Stomach (tissue), 19 donors: ENCODE measurements at places on chromosomes 16 and 17.

- DNase-seq, result no peak
These were observed 5.6 kb downstream of the CDK10 start for GRCh38 chr16:89691986-89692569.

GRCh38 chr16:85172455-85173145 lies 60.3 kb upstream of the CIBAR2 start:
- DNase-seq, result no peak

DNA sequence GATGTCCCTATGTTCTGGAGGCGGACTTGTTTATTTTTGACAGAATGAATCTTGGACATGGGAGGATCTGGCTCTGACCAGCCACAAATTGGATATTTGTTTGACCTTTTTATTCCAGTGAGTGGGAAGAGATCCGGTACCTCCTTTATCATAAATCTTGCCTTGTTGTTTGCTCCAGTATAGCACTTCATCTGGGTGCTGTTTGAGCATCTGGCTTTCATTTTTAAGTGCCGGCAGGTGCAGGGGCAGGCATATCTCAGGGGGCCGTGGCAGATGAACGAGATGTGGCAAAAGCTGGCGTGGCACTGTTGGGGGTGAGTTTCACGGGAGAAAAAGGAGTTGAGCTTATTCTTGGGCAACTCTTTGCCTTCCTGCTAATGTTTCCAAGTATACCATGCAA lies 37.8 kb downstream of the MSI2 start:
- DNase-seq, result no peak

DNA sequence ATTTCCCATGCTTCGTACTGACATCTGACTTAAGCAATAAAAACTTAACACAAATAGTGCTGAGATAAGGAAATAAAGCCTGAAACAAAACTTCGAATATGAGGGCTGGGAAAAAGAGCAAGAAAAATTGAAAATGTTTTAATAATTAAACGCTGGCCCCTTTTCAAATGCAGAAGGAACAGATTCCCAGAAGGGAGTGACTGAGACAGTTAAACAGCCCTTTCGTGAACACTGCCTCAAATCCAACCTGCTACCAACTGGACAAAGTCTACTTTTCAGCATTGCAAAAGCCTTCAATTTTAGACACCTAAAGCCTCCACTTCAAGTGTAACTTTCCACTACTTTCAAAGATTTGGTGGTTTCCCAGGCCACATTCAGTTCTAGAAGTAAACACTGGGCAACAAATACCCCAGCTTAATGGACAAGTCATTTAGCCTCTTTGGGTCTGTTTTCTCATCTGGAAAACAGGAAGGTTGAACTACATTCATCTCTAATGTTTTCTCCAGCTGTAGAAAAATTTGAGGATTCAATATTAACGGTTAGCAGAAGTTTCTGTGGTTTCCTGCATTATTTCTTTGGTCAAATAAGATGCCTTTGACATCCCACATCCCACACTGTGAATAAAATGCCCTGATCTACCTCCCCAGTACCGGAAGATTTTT lies 11.8 kb downstream of the RFFL start:
- DNase-seq, result no peak

GRCh38 chr17:35345926-35346771 lies 27.3 kb downstream of the SLFN11 start:
- peak; percentile 30 for DNase-seq

DNA sequence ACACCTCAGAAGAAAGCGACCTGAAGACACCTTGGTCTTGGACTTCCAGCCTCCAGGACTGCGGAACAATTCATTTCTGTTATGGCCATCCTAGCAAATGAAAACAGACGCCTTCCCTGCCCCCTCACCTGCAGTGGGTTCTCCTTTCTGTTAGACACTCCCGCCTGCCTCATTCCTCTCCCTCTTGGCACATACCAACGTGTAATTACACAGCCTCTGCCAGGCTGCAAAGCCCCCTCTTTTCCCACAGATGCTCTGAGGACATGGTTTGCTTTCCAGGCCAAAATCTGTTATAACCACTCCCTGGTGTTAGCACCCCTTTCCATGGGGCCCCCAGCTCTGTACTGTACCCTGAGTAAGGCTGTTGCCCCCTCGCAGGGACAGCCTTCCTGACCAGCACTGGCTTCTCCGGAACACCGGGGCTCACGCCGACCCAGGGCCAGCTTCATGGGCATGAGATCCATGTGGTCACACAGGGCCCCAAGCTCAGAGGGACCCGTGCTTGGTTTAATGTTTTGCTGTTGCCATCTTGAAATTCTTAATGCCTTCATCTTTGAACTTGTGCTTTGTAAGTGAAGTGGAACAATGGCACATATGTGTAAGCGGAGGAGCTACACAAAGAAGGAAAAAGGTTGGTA lies 64.1 kb downstream of the SDK2 start:
- no peak for DNase-seq
